CD4-positive, alpha-beta T cell treated with Interleukin-4 for 1 hour (primary cell): ENCODE measurements at places on chromosomes 11 and 22.

- peak; percentile 7 for DNase-seq
Observed at GRCh38 chr22:23054531-23055257, 15.6 kb upstream of the GNAZ start.

GRCh38 chr11:74306435-74307175 lies 4.8 kb downstream of the P4HA3 start:
- DNase-seq, result no peak

- DNase-seq, result no peak
Observed at GRCh38 chr11:84865791-84866535, 761.2 kb downstream of the DLG2 start.

DNA sequence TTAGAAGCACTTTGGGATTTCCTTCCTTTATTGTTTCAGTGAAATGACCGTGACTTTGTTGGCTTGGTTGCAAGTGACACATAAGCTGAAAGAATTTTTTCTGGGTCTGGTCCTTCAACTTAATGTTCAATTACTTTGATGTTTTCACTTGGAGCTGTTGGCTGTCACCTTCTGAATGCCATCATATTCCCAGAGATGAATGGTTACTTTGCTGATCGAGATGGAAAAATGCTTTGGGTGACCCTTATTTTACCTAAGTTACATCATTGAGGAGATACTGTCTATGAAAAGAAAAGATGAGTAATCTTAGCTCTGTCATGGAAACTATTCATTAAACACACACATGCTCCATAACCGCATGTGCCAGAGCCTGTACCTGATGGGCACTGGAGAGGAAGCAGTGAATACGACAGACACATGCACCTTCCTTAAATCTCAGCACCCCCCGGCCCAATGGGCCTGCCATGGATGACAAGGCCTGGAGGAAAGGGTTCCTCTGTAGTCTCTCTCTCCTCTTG lies 76.9 kb downstream of the TENM4 start:
- DNase-seq, result no peak

GRCh38 chr22:33680632-33681031 lies 239.6 kb downstream of the LARGE1 start:
- DNase-seq, result no peak

DNA sequence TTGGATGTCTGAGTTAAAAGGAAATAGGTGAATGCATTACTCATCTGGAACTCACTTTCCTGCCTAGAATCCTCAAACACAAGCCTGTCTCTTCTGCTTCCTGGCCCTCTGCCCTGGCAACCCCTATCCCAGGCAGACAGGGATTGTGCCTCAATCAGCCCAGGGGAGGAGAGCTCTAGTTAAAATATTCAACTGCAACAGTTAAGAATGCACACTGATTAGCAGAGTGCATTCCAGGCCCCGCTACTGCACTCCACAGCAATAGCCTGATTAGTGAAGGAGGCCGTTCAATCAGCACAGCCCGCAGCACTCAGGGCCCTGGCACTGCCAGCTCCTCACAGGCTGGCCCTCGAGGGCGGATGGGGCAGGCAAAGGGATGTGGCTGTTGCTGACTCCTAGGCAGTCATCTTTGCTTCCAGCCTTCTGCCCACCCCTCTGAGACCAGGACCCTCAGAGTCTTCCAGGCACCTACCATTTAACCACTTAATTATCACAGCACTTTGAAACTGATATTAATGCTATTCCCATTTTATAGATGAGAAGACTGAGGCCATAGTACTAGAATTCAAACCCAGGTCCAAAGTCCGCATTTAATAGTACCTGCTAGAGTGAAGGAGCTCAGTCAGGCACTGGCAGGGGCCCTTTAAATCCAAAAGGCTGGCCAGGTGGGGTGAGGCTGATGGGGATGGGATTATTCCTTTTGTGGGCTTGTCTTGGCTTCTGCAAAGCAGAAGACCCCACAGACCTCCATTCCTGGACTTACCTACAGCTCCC lies 435.3 kb downstream of the SOX6 start:
- DNase-seq, result no peak

- no peak for DNase-seq
Observed at GRCh38 chr11:28596816-28597215, 488.6 kb downstream of the METTL15 start.

DNA sequence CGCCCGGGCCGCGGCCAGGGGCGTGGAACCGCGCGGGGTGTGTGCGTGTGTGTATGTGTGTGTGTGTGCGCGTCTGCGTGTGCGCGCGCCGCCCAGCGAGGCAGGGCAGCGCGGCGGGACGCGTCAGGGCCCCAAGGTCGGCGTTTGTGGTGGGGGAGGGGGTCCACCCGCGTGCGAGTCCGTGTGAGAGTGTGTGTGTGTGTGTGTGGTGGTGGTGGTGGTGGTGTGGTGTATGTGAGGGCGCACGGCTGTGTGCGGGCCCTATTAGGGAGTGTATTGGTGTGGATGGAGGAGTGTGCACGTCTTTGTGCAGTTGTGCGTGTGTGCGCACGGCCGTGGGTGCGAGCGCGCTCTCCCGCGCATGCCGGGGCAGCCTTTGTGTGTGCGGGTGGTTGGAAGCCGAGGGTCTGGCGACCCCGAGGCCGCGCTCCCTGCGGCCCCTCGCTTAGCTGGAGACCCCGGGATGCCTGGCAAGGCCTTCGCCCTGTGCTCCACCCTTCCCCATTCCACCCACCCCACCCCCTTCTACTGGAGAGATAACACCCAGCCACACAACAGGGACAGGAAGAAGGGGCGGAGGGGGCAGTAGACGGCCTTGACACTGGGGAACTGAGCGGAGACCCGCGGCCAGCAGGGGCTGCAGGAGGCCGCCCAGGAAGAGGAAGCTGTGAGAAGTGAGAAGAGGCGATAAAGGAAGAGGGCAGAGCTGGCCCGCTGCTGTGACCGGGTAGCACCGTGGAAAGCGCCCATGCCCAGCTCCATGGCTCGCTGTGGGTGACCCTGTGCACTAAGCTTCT lies 528 bp upstream of the ARRB1 start:
- DNase-seq, result peak; percentile 69

GRCh38 chr11:65060913-65061408 lies 2.6 kb upstream of the NAALADL1 start:
- DNase-seq, result no peak

DNA sequence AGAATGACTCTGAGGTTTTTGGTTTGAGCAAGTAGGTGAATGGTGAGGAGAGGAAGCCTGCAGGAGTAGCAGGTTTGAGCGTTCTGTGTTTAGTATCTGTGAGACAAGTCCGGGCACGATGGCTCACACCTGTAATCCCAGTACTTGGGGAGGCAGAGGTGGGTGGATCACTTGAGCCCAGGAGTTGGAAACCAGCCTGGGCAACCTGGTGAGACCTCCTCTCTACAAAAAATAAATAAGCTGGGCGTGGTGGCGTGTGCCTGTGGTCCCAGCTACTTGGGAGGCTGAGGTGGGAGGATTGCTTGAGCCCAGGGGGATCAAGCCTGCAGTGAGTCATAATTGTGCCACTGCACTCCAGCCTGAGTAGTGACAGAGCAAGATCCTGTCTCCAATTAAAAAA lies 9.7 kb upstream of the CENATAC start:
- DNase-seq, result no peak

DNA sequence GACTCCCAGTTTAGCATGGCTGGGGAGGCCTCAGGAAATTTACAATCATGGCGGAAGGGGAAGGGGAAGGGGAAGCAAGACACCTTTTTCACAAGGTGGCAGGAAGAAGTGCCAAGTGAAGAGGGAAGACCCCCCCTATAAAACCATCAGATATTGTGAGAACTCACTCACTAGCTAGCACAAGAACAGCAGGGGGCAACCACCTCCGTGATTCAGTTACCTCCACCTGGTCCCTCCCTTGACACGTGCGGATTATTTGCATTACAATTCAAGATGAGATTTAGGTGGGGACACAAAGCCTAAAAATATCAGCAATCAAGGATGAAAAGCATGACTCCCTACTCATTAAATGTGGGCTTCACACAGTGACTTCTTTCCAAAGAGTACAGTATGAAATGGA lies 155.0 kb upstream of the CCDC90B start:
- DNase-seq, result no peak

GRCh38 chr11:91981995-91982394 lies 242.6 kb upstream of the FAT3 start:
- DNase-seq, result no peak

- peak; percentile 54 for DNase-seq
Observed at GRCh38 chr11:3609416-3610265, 32.2 kb downstream of the ART5 start.

- DNase-seq, result no peak
Observed at GRCh38 chr11:107265591-107266121, 192.0 kb downstream of the CWF19L2 start.

DNA sequence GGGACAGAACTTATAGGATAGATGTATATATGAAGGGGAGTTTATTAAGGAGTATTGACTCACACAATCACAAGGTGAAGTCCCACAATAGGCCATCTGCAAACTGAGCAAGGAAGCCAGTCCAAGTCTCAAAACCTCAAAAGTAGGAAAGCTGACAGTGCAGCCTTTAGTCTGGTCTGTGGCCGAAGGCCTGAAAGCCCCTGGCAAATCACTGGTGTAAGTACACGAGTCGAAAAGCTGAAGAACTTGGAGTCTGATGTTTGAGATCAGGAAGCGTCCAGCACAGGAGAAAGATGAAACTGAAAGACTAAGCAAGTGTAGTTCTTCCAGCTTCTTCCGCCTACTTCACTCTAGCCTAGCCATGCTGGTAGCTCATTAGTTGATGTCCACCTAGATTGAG lies 799.6 kb upstream of the ARHGAP42 start:
- DNase-seq, result no peak

- DNase-seq, result no peak
Observed at GRCh38 chr11:81700076-81700475, 1033.6 kb downstream of the FAM181B start.
